ENCODE measurements at places on chromosomes 6 and 20. TPM values are rescaled to one million over a fixed set of nuclear protein-coding genes. Genes with fewer than 3 reads are reported as not detected.
A peak's percentile ranks its signal among the peaks of the same experiment; 100 is the strongest.

GDAP1L1 gene
- 0.18 TPM for total RNA-seq

FAM210B gene
- 3.7 TPM for total RNA-seq

CLIC5 gene
- total RNA-seq = 1.1 TPM

CCM2L gene
- total RNA-seq = not detected

TTK gene
- total RNA-seq = 36.8 TPM

RIMS4 gene
- total RNA-seq = not detected

PNLDC1 gene
- total RNA-seq = 0.54 TPM

KIF6 gene
- 0.13 TPM for total RNA-seq

TBX18 gene
- not detected for total RNA-seq

BPIFB2 gene
- total RNA-seq = not detected

BANF2 gene
- total RNA-seq = not detected

DNA sequence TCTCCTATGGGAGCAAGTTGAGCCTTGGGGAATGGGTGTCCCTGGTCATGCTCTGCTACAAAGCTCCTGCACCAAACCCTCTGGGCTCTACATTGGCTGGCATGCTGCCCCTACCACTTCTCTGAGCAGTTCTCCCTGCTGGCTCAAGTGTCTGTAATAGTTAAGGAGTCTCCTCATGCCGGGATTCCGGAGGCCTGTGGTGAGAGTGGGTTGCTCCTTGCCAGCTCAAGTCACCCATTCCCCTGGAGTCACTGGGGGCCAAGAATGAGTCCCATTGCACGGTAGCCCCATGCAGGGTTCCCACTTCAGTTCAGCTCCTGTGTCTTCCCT, 173.9 kb downstream of the PRDM13 start:
- H3K4me3 ChIP-seq = no peak overlapping the region
- H3K27ac ChIP-seq = no peak overlapping the region
- H3K36me3 ChIP-seq = no peaks in the 10 kb centered on the region
- peaks cover 24% of the 10 kb centered on the region for H3K27me3 ChIP-seq
- DNase-seq = no peak

DNA sequence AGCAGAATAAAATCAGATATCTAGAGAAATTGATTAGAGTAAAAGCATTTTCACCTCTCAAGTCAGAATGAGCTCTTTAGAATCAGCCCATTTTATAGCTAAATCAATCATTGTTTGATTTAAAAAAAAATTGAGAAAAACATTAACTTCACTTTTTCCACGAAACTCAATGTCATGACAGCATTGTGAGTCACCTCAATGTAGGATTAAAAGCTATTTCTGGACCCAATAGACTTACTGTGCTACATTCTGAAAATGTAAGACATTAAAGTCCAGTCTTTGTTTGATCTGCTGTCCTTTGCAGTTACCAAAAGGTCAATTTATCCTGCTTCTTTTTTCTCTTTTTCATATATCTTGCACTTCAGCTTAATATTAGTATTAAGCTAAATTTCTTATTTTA, 519.4 kb upstream of the ZNF337 start:
- no peak overlapping the region for H3K27ac ChIP-seq
- no peaks in the 10 kb centered on the region for H3K36me3 ChIP-seq
- no peak for DNase-seq
- peaks cover 1% of the 10 kb centered on the region for H3K27me3 ChIP-seq
- H3K4me1 ChIP-seq = no peaks in the 10 kb centered on the region

GRCh38 chr6:24692848-24693592, 25.9 kb downstream of the C6orf62 start:
- H3K4me3 ChIP-seq = no peak overlapping the region
- H3K27me3 ChIP-seq = no peaks in the 10 kb centered on the region

DNA sequence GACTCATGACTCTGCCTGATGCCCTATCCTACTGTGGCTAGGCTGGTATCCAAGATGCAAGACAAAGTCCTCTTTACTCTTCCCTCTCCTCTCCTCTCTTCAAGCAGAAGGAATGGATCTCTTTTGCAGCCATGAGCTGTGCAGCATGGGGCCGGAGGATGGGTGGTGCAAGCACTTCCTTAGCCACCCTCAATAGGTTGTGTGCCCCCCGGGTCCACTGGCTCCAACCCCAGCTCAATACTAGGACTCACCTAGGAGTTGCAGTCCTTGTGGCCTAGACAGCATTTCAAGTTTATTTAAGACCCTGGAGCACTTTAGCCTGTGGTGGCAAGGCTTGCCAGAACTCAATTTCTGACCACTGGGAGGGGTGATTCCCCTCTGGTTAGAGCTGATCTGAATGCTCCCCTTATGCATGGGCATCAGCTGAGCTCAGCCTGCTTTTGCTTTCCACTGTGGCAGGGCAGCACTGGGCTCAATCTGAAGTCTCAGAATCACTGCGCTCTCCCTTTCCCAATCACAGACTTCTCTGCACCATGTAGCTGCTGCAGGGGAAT, 29.0 kb upstream of the GRM4 start:
- DNase-seq = no peak
- H3K4me1 ChIP-seq = peaks cover 7% of the 10 kb centered on the region
- H3K27me3 ChIP-seq = no peaks in the 10 kb centered on the region
- no peak overlapping the region for H3K4me3 ChIP-seq
- no peaks in the 10 kb centered on the region for H3K36me3 ChIP-seq
- no peak overlapping the region for H3K27ac ChIP-seq

DNA sequence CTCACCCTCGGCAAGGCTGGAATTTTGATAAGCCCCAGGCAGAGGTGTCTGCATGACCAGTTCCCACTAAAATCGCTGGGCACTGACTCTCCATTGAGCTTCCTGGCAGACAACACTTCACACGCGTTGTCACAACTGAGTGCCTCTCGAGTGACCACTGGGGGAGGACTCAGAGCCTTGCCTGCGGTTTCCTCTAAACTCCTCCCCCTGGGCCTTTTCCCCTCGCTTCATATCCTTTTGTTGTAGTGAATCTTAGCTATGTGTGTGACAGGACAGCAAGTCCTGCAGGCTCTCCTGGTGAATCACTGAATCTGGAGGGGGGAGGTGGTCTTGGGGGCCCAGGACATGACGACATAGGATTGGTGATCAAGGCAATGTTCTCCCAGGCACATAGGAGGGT, 670.8 kb downstream of the PRKN start:
- no peak overlapping the region for H3K27ac ChIP-seq
- H3K4me3 ChIP-seq = no peak overlapping the region
- no peak for DNase-seq
- no peaks in the 10 kb centered on the region for H3K27me3 ChIP-seq

- H3K27me3 ChIP-seq = no peaks in the 10 kb centered on the region
- no peaks in the 10 kb centered on the region for H3K36me3 ChIP-seq
- H3K4me3 ChIP-seq = no peak overlapping the region
- DNase-seq = no peak
- peaks cover 10% of the 10 kb centered on the region for H3K4me1 ChIP-seq
- no peak overlapping the region for H3K27ac ChIP-seq
Observed at GRCh38 chr6:33877982-33878535, 74.3 kb upstream of the MLN start.

DNA sequence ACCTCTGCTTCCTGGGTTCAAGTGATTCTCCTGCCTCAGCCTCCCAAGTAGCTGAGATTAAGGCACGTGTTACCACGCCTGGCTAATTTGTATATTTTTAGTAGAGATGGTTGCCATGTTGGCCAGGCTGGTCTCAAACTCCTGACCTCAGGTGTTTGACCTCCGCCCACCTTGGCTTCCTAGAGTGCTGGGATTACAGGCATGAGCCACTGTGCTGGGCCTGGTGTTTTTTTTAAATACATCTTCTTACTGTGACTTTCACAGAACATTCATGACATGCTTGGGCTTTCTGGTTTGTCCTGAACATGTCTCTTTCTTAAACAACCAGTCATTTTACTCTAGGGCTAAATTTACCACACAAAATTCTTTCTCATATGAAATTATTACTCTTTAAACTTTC, 34.7 kb upstream of the FAM8A1 start:
- no peak overlapping the region for H3K4me3 ChIP-seq
- H3K36me3 ChIP-seq = peaks cover 3% of the 10 kb centered on the region
- peaks cover 4% of the 10 kb centered on the region for H3K27me3 ChIP-seq
- H3K27ac ChIP-seq = no peak overlapping the region
- H3K4me1 ChIP-seq = no peaks in the 10 kb centered on the region

GRCh38 chr6:5990786-5991185, 15.9 kb downstream of the NRN1 start:
- H3K4me3 ChIP-seq = no peak overlapping the region
- H3K27me3 ChIP-seq = peaks cover 50% of the 10 kb centered on the region
- H3K4me1 ChIP-seq = peaks cover 24% of the 10 kb centered on the region
- no peaks in the 10 kb centered on the region for H3K36me3 ChIP-seq
- no peak for DNase-seq

DNA sequence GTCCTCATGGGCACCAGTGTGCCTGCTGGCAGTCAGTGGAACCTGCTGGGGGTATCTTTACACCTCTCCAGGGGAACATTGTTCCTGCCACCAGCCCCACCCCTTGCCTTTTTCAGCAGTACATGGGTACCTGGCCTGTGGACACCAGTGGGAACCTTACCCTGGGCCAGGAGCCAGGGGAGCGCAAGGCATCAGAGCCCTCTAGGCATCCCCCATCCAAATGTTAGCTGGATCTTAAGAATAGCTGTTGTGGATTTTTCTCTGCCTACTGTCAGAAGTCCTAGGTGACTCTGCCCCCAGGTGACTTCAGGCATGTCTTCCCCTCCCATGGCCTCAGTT, 38.8 kb upstream of the ID1 start:
- DNase-seq = no peak
- H3K4me1 ChIP-seq = peaks cover 37% of the 10 kb centered on the region
- H3K36me3 ChIP-seq = peaks cover 33% of the 10 kb centered on the region
- no peak overlapping the region for H3K27ac ChIP-seq
- H3K4me3 ChIP-seq = no peak overlapping the region

DNA sequence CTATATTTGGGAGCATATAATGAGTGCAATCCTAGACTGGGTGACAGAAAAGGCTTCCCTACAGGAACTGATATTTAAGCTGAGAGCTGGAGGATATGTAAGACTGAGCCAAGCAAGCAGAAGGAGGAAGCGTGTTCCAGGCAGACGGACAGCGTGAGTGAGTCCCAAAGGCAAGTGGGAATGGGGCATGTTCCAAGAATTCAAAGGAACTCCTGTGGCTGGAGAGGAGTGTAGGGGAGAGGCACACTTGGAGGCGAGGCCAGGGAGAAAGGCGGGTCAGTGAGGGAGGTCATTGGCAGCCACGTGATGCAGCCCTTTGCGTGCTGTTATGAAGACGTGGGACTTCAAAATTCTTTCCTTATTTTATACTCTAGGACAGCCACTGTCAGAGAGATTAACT, 27.9 kb upstream of the SGK1 start:
- H3K27ac ChIP-seq = no peak overlapping the region
- peaks cover 7% of the 10 kb centered on the region for H3K4me1 ChIP-seq
- no peak for DNase-seq
- H3K27me3 ChIP-seq = no peaks in the 10 kb centered on the region
- H3K36me3 ChIP-seq = no peaks in the 10 kb centered on the region

GRCh38 chr20:58130156-58130555, 98.3 kb downstream of the ANKRD60 start:
- peaks cover 61% of the 10 kb centered on the region for H3K27me3 ChIP-seq
- H3K27ac ChIP-seq = no peak overlapping the region
- no peak for DNase-seq
- H3K4me1 ChIP-seq = peaks cover 14% of the 10 kb centered on the region
- H3K4me3 ChIP-seq = no peak overlapping the region

GRCh38 chr6:122107256-122107852, 292.1 kb upstream of the HSF2 start:
- H3K27me3 ChIP-seq = no peaks in the 10 kb centered on the region
- no peaks in the 10 kb centered on the region for H3K36me3 ChIP-seq
- H3K4me1 ChIP-seq = no peaks in the 10 kb centered on the region

- no peak overlapping the region for H3K4me3 ChIP-seq
- no peak overlapping the region for H3K27ac ChIP-seq
- no peaks in the 10 kb centered on the region for H3K27me3 ChIP-seq
- DNase-seq = no peak
- no peaks in the 10 kb centered on the region for H3K36me3 ChIP-seq
Observed at GRCh38 chr6:113539202-113539601, 317.9 kb upstream of the MARCKS start.

DNA sequence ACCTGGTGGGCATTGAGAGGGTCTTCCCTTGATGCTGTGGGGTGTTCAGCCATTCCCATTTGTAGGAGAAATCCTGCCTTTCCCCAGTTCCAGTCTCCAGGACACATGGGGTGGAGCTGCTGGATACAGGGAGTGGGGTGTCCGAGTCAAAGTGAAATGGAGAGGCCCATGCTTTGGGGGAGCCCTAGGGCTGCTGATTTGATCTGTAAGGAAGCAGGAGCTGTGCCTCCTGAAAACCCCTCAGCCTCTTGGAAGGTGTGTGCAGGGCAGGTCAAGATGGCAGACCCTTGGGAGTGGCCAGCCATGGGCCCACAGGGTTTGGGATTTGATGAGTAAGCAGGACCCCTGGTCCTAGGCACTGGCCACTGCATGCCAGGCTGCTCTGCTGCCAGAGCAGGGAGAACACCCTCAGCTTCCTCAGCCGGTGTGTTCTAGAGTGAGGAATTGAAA, 82.0 kb downstream of the SERAC1 start:
- H3K4me3 ChIP-seq = no peak overlapping the region
- peaks cover 33% of the 10 kb centered on the region for H3K36me3 ChIP-seq
- H3K27ac ChIP-seq = no peak overlapping the region
- H3K4me1 ChIP-seq = no peaks in the 10 kb centered on the region

DNA sequence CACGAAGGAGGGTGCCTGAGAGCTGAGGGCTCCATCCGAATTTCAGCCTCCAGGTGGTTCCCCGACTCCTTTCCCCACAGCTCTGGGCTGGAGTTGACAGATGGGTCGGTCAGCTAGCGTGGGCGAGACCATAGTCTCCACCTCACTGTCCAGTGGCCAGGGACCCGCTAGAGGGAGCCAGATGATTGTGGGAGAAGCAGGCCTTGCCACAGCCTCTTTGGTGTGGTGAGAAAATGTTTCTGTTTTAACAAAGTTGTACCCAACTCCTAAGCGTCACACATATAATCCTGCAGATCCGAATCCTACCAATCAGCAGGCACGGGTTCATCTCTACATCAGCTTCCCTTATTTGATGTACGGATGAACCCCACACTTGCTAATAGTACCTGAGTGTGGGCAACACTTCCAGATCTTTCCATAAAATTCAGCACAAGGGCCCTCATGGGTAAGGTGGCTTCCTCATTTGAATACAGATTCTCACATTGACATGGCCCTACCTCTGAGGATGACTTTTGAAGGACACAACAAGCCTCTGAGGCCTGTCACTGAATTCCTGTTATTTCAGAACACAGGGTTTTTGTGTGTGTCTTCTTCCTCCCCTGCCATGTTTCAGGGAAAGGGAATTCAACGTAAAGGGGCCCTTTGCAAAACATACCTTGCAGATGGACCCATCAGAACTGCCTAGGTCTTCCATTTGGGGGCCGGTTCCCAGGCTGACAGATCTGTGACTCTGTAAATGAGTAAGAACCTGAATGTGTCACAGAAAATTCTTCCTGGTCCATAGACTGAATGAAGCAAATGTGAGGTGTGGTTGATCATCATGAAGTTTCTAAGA, 103.2 kb upstream of the DUSP22 start:
- peak overlapping the region; percentile 9 for H3K4me3 ChIP-seq
- peak overlapping the region; percentile 92 for H3K27ac ChIP-seq
- no peaks in the 10 kb centered on the region for H3K36me3 ChIP-seq
- H3K27me3 ChIP-seq = no peaks in the 10 kb centered on the region
- peak; percentile 93 for DNase-seq
